ENCODE measurements at places on chromosomes 12 and 14.

DNA sequence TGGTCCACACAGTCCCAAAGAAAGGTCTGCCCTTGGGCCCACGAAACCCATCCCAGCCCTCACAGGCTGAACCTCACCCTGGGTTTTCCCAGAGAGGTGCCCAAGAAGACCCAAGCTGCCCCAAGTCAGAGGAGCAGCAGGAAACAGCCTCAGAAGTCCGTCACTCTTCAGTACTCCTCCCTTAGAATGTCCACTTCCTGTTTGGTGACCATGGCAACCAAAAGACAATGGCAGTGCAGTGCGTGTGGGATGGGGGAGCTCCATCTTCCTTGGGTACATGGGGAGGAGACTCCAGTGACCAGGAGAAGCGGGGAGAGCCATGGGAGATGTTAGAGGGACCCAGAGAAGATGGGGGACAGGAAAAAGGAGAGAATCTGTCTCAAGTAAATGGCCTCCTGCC, 11.3 kb downstream of the SELPLG start:
- no peak for DNase-seq

DNA sequence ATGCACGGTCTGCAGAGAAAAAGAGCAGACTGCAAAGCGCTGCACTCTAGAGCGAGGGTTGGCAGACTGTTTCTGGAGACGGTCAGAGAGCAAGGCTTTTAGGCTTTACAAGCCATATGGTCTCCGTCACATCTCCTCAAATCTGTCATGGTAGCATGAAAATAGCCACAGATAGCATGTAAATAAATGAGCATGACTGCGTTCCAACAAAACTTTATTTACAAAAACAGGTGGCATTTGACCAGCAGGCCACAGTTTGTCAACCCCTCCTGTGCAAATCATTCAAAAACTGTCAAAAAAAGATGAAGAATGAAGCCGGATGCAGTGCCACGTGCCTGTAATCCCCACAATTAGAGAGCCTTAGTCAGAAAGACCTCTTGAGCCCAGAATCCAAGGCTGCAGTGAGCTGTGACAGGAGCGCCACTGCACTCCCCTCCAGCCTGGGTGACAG, 18.9 kb downstream of the SYNE3 start:
- DNase-seq, result no peak

DNA sequence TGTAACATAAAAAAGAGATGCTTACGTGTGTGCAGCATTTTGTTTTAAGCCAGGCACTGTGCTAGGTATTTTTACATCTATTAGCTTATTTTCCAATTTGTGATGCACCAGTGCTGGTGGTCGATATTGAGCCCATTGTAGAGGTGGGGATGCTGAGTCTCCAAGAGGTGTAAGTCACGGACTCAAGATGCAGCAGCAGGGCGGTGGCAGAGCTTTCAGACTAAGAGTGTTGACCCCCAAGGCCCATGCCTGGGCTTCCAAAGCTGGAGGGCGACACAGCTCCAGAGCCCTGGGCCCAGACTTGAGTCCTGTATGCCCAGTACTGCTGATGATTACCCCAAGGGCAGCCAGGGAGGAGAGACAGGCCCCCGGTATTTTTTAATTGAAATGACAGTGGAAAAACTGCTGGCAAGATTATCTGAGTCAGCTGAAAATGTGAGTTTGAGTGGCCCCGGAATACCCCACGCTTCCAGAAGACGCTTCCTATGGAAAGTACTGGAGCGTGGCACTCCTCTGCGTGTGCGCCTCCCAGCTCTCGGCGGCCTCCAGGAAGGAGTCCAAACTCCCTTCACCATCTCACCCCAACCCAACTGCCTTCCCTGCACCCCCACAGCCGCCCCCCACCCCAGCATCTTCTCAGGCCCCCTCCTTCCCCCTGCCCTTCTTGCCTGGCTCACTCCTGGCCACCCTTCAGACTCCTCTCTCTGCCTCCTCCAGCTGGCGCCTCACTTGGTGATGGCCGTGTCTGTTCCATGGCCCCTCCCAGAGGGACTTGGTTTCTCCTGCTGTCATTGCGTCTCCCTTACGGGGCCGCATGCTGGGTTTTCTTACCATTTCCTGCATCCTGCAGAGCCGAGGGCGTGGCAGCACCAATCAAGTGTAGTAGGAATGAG, 40.7 kb downstream of the ELK3 start:
- no peak for DNase-seq

DNA sequence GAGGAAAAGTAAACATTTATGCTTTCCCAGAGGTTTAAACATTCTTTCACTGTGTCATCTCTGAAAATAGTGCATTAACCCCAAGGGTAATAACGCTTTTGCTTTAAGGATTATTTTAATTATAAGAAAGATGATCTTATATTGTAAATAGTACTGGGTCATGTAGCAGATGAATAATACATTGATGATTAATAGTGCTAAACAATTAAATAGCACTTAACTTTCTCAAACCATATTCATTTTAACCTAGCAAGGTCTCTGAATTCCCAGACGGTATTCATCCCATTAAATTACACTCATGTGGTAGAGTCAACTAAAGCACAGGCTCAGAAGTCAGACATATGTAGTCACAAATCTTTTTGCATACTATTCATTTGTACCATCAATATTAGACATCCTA, 115.6 kb upstream of the FAR2 start:
- no peak for DNase-seq

GRCh38 chr14:82403987-82404386, 870.3 kb upstream of the SEL1L start:
- DNase-seq, result no peak

DNA sequence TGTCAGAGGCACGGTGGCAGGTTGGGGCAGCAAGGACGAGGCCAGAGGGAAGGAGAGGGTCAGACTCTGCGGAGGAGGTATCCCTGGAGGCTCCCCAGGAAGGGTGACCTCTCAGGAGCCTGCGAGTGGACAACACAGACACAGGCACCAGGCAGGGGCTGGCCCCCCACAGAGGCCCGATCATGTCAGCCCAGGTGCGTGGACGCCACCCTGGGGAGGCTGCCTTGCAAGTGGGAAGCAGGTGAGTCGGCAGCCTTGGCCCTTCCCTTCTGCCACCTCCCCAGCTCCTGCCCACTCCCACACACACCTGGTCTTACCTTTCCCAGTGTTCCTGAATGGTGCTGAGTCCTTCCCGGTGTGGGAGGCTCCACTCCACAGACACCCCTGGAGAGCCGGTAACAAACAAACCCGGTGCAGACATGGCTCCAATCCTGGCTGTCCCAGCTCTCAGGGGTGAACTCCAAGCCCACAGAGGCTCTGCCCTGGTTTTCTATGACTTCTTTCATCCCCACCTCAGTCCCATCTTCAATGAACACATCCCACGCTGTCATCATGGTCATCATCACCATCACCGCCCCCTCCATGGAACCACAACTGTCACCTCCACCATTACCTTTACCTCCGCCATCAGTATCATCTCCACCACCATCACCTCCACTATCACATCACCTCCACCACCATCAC, 5.2 kb downstream of the ZBTB42 start:
- no peak for DNase-seq

DNA sequence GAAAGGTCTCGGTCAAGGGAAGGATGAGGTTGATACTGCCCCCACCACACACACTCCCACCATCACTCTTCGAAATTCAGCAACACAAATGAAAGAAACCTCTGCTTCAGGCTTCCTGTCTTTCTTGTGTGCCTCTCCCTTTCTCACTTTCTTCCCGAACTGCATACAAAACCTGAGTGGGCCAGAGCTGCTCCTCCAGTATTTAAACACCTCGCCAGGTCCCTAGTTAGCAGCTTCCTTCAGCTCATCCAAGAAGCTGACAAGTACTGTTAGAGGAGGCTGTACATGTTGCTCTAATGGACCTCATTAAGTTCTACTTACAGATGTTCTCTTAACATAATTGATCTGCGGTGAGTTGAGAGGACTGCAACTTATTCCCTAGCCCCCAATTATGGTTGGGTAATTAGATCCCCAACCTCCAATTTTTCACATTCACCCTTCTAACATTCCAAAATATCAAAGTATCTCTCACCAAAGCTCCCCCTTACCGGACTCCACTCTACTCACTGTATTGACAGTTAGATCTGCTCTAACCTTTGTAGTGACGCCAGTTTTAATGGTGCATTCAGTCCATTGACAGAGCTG, 4.1 kb upstream of the LMO3 start:
- no peak for DNase-seq

DNA sequence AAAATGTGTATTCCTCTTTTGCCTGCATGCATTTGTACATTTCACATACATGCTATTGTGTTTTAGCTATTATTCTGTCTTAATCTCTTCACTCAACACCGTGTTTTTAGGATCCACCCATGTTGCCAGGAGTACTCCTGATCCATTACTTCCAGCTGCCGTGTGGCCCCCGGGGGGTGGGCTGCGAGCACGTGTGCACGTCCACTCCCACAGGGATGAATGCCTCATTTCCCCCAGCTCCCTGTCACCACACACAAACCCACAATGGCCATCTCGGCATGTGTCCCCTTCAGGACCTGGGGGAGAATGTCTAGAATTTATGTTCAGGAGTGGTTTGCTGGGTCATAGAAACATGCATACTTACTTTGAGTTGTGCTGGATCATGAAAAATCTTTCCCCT, 62.7 kb upstream of the ACTN1 start:
- no peak for DNase-seq

DNA sequence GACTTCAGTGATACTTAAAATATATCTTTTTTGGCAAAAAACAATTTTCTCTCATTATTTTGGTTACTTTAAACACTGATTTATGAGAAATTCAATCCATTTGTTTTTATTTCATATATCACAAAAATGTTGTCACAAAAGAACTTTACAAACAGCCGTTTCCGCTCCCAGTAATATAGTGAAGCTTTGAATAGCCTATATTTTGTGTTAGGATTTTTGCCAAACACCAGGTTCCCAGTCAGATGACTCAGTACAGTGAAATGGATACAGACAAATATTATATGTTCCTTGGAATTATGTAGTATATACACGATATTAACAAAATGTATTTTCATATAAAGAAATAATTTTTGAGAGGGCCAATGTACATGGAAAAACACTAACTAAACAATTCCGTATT, 411.1 kb downstream of the CCER1 start:
- no peak for DNase-seq

- no peak for DNase-seq
These were observed 31.1 kb upstream of the MAP1LC3B2 start for GRCh38 chr12:116528065-116528464.

- no peak for DNase-seq
These were observed 26.3 kb upstream of the MLXIP start for GRCh38 chr12:122052285-122052684.

DNA sequence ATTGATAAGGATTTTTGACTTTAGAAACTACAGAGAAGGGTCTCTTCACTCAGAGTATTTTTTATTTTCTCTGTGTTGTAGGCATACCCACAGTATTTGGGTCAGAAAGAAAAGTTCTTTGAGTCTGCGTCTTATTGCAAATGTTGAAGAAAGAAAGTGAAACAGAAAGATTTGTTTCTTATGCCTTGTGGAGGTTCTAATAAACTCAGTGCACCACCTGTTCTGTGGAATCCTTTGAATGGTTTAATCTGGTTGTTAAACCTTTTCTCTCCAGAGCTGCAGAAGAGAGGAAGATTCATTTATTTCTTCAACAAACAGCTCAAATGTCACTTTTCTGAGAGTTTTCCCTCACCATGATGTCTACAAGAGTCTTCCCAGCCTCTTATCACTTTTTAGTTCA, 146.6 kb upstream of the PLEKHG7 start:
- no peak for DNase-seq

GRCh38 chr14:100305324-100306100, 732 bp downstream of the SLC25A29 start:
- DNase-seq, result no peak

DNA sequence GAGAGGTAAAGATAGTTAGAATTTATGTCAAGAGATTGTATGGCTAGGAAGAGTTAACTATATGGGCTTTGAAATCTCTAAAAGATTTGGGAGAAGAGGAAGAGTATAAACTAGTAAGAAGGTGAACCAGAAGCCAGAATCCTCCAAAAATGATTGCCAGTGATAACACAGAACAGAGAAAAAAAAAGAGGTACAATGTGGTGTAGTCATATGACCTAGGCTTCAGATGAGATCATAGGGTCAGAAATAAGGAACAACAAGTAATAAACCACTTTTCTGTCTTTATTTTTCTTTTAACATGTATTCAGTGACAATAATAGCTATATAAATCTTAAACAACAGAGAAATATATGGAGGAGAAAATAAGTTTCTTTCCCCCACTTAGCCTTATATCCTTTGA, 2.0 kb upstream of the NECAP1 start:
- DNase-seq, result no peak

GRCh38 chr14:36070031-36070719, 106.3 kb downstream of the PTCSC3 start:
- no peak for DNase-seq

DNA sequence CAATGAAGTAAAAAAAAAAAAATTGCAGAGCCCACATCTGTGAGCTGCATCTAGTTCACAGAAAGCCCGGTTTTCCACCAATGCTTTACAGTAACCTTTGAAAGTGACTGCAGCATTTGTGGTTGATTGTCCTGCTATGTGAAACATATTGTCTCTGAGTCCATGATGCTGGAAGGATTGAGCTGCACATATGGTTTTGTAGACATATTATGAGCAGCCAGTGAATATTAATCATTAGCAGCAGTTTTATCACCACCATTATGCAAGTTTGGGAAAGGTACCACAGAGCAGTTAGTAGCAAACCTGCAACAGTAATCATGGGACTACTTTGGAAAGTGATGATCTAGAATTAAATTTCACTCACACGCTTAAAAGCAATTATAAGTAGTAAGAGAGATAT, 151.5 kb upstream of the PRICKLE1 start:
- no peak for DNase-seq

- no peak for DNase-seq
These were observed 153.3 kb downstream of the SLCO1B3 start for GRCh38 chr12:20963762-20964161.

Measured in SK-N-MC (cell line).